Stimulated activated CD8-positive, alpha-beta memory T cell treated with anti-CD3 and anti-CD28 coated beads, Interleukin-4, amount 100 ng/mL, for 1 hour (primary cell): ENCODE measurements at places on chromosomes 7 and 10.
A peak's percentile ranks its signal among the peaks of the same experiment; 100 is the strongest.

- no peak for DNase-seq
Measured at GRCh38 chr10:106712988-106713387, 451.5 kb downstream of the SORCS1 start.

DNA sequence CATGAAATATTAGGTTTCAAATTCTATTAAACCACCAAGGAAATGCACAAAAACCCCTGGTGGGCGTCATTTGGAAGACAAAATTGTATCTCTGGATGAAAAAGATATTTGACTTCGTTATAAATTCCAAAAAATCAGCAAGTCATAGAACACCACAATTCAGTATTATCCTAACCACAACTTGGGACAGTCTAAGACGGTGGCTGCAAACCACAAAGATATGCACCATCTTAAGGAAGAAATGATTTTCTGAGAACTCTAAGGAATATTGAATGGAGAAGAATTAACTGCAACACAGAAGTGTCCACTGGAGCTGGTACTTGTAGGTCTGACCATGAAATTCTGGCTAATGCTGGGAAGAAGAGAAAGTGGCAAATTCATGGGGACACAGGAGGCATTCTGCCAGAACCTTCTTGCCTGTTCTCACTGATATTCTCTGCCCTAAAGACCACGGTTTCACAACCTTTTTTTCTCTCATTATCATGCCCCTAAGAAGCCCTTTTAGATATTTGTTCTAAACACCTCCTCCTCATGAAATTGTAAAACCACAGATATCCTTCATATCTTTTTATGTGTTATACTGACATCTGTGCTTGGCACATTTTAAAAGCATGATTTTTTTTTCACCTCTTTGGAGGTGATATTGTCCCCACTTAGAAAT, 92.9 kb downstream of the SFMBT2 start:
- no peak for DNase-seq

GRCh38 chr7:1110358-1110757, 22.4 kb downstream of the GPER1 start:
- DNase-seq = no peak

- no peak for DNase-seq
Measured at GRCh38 chr7:46934198-46934825, 647.6 kb downstream of the TNS3 start.

- no peak for DNase-seq
Measured at GRCh38 chr7:2105917-2106316, 126.8 kb downstream of the MAD1L1 start.

DNA sequence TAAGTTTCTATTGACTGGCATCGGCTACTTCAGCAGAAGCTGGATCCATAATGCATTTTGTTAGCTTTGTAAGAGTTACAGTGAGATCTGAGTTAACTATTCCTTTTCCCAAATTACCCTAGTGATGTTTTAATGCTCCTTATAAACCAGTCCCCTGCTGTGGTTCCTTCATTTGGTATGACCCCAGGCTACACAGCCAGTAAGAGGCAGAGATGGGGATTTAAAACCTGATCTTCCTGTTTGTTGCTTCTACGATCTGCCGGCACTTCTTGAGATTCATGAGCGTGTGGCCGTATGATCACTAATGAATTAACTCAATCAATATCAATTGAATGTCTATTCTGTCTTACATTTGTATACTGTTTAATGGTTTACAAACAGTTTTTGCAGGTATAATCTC, 86.1 kb downstream of the CACNB2 start:
- DNase-seq = no peak

GRCh38 chr7:101179713-101180112, 380 bp downstream of the NAT16 start:
- no peak for DNase-seq

DNA sequence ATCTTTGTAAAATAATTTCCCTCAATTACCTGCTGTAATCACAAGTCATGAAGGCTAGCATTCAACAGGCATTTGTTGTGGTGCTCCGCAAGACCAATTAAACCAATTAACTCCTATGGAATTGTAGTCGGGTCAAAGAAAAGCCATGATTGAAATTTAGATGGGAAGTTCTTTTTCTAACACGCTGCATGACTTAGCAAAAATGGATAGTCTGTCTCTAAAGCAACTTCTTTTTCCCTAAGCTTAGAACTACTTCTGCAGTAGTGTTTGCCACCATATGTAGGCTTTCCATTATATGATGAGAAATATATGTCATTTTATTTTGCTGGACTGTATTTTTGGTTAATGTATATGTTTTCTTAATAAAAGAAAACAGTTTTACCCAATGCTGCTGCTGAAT, 119.1 kb downstream of the TSPAN12 start:
- no peak for DNase-seq

DNA sequence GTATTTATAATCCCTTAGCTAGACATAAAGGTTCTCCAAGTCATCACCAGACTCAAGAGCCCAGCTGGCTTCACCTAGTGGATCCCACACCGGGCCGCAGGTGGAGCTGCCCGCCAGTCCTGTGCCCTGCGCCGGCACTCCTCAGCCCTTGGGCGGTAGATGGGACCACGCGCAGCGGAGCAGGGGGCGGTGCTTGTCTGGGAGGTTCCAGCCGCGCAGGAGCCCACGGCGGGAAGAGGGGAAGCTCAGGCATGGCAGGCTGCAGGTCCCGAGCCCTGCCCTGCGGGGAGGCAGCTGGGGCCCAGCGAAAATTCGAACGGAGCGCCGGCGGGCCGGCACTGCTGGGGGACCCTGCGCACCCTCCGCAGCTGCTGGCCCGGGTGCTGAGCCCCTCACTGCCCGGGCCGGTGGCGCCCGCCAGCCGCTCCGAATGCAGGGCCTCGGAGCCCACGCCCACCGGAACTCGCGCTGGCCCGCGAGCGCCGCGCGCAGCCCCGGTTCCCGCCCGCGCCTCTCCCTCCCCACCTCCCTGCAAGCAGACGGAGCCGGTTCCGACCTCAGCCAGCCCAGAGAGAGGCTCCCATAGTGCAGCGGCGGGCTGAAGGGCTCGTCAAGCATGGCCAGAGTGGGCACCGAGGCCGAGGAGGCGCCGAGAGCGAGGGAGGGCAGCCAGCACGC, 675.6 kb downstream of the REEP3 start:
- DNase-seq = no peak

GRCh38 chr7:50085344-50085743, 7.7 kb downstream of the ZPBP start:
- no peak for DNase-seq

- peak; percentile 4 for DNase-seq
Measured at GRCh38 chr7:36115448-36116321, 37.4 kb upstream of the EEPD1 start.

- DNase-seq = peak; percentile 35
Measured at GRCh38 chr10:110535958-110536891, 31.3 kb upstream of the SMC3 start.

GRCh38 chr10:26743091-26743490, 45.6 kb downstream of the PDSS1 start:
- DNase-seq = no peak

GRCh38 chr10:89352802-89353201, 25.0 kb downstream of the IFIT3 start:
- DNase-seq = no peak

GRCh38 chr7:1901431-1902210, 231.5 kb downstream of the ELFN1 start:
- no peak for DNase-seq

DNA sequence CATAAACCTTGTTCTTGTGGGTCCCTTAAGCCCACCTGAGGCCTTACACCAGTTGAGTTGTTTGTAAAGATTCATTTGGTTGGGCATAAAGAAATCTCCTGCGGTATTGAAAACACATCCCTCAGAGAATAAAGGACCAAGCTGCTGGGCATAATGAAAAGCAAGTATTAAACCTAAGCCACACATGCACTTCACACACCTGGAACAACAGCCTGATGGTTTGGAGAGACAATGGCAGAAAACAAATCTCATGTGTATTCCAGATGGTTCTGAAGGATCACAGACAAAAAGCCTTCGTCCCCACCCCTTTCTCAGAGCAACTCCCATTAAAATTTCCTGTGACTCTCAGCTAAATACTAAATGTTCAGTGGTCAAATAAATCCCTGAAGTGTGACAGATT, 44.2 kb downstream of the FEZF1 start:
- DNase-seq = no peak

DNA sequence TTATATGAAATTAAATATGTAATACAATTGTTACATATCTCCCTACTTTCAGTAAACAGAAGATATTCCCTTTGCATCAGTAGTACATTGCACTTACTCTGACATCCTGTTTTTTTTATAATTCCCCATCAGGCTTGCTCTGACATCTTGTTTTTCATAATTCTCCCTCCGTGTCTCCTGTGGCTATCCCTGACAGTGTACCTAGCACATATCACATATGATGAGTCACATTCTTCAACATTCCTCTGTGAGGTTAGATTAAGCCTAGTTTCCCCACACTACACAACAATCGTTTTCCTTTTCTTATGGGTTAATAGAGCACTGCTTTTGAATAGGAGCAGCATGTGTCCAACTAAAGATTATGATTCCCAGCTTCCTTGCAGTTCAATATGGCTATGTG, 250.6 kb upstream of the NPVF start:
- DNase-seq = no peak

DNA sequence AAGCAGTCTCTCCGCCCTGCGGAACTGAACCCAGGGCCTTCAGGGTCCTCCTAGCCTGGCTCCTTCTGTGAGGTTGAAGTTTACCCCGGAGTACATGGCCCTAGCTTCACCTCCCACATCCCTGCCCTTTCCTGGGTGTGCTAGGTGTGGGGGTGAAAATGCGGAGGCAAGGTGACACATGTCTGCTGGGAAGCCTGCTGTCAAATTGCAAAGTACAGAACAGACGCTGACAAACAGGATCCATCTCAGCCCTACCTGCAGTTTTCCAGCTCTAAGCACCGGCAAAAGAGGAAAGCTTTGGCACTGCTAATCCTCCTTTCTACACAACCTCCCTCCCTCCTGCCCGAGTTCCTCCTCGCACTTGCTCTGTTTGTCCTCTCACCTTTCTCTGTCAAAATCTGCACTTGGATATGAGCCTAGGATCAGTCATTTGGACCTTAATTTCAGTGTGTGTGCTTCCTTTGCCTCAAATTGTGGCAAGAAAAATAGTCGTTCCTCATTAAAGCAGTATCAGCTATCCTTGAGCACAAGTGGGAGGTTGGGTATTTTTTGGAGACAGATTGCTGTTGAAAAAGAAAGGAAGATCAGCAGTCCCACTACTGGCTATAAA, 14.4 kb upstream of the GPR15LG start:
- DNase-seq = no peak

DNA sequence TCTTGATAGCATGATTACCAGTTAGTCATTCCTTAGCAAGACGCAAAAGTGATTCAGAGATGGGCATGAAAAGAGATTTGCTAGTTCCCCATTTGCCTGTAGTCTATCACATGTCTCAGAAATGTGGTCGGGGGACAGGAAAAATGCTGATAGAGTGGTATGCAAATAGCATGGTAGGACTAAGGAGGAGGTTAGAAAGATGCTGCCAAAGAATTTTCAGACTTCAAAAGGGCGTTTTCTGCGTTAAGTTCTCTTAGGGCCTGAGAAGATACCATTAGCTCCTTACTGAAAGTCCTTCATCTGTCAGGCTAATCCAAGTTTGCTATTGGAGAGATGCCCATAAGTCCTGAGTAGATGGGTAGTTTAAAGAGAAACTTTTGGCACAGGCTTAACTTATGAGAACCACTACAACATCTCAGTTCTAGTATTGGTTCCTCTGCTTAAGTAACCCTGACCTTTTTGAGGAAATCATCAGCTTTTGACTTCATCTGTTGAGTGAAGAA, 2.7 kb downstream of the CALD1 start:
- DNase-seq = no peak

DNA sequence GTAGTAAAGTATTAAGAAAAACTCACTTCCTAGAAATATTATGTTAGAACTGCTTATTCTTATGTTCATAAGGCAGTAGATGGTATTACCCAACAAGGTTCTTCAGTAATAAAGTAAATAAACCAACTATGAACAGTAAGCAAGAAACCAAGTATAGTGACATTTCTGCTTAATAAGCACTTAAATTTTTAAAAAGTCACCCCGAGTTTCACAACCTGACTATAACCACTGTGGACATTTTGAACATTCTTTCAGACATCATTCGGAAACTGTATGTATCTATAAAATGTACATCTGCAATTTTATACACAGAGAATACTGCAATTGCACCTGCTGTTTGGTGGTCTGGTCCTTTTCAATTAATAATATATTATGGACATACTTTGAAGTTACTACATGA, 1073.6 kb downstream of the XPNPEP1 start:
- no peak for DNase-seq

- DNase-seq = no peak
Measured at GRCh38 chr10:5971315-5971832, 6.0 kb downstream of the IL15RA start.

GRCh38 chr7:108535257-108535656, 9.3 kb upstream of the PNPLA8 start:
- DNase-seq = no peak

DNA sequence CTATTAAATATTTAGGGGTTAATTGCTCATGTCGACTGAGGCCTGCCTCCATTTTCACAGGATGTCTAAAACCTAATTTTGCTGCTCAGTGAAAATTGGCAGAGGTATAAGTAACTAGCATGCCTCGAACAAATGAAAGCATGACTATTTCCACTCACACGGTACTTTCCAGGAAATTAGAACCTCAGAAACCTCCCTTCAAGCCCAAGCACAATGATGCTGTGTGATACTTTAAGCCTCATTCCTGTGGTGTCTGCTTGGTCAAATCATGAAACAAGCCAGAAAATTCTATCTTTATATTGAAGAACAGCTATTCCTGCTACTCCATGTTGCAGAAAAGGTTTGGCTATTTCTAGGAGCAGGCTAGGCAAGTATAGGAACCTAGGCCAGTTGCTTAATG, 203.0 kb downstream of the SORCS3 start:
- no peak for DNase-seq

GRCh38 chr10:108970016-108970415, 953.3 kb downstream of the XPNPEP1 start:
- no peak for DNase-seq

- DNase-seq = no peak
Measured at GRCh38 chr7:82194016-82194643, 249.4 kb downstream of the CACNA2D1 start.

GRCh38 chr7:98289333-98289875, 7.9 kb downstream of the BRI3 start:
- DNase-seq = no peak

GRCh38 chr10:101089520-101090299, 27.9 kb downstream of the KAZALD1 start:
- no peak for DNase-seq

GRCh38 chr7:70703785-70704184, 428.2 kb upstream of the GALNT17 start:
- no peak for DNase-seq

DNA sequence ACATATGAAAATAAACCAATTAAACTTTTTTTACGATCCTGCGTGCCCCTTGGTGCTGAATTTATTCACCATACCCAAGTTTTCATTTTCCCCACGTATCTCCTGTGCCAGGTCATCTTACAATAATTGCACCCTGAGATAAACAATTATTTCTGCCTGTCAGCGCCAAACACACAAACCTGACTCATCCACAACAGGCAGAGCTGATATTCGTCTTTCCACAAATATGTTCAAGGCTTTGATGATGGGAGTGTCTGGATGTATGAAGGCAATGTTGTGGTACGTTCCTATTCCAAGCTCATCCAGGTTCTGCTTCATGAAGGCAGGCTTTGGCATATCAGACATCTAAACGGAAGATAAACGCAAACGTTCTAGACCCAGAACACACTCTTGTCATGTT, 45.8 kb upstream of the RHEB start:
- DNase-seq = no peak

- no peak for DNase-seq
Measured at GRCh38 chr10:122458693-122459092, 2.7 kb upstream of the HTRA1 start.
